ENCODE measurements at places on chromosomes 13 and 19. TPM values are rescaled to one million over a fixed set of nuclear protein-coding genes. Genes with fewer than 3 reads are reported as not detected.
A peak's percentile ranks its signal among the peaks of the same experiment; 100 is the strongest.

The BEST2 gene
- 10.4 TPM for total RNA-seq

DNA sequence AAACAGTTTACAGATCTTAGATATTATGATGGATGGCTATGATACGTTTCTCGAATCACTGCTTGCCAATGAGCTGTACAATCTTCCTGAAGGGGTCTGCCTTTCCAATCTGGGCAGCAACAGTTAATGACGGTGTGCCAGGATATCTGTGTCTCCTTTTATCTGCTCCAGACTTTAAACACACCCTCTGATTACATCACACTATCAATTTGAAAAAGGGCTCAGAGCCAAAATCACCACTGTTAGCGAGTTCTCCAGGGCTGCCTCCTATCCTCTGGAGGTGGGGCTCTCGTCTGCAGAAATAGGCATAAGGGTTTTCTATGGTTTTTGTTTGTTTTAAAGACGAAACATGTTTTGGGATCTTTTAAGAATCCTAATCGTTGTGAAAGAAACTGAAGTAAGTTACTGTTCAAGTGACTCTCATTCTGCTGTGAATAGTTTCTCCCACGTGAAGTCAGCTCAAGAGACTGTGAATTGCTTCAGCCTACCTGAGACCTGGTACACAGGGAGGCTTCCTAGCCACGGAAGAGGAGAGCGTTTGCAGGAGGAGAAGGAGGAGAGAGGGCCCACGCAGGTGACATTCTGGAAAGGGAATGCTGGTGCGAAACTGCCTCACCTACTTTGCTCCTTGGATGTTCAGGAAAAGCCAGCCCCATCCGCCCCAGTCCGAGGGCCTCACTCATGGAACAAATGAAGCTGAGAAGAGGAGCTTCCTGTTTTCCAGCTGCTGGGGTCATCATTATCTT lies 15.2 kb upstream of the GJA3 start:
- DNase-seq, result no peak
- no peaks in the 10 kb centered on the region for H3K4me1 ChIP-seq
- no peak overlapping the region for H3K4me3 ChIP-seq
- H3K27me3 ChIP-seq, result peaks cover 37% of the 10 kb centered on the region

DNA sequence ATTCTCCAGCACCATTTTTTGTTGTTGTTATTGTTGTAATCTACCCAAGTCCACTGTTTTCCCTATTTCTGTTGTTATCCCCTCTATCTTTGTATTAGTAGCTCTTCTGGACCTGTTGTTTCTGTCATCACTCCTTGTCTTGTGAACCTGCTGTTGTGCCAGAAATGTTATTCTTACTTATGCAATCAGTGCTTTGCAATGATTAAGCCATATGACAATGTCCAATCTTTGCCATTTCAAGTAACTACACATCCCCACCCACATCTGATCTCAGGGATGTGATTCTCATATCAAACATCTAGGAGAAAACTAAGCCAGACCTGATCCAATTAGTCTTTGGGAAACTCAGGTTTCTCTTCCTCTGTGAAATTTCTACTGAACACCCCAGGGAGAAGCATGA lies 472.6 kb upstream of the KLHL1 start:
- no peaks in the 10 kb centered on the region for H3K36me3 ChIP-seq
- DNase-seq, result no peak
- no peaks in the 10 kb centered on the region for H3K27me3 ChIP-seq

GRCh38 chr19:17159466-17160393 lies 55.4 kb upstream of the USE1 start:
- H3K27me3 ChIP-seq, result no peaks in the 10 kb centered on the region
- H3K4me3 ChIP-seq, result no peak overlapping the region
- peak; percentile 92 for DNase-seq
- peak overlapping the region; percentile 36 for H3K27ac ChIP-seq

DNA sequence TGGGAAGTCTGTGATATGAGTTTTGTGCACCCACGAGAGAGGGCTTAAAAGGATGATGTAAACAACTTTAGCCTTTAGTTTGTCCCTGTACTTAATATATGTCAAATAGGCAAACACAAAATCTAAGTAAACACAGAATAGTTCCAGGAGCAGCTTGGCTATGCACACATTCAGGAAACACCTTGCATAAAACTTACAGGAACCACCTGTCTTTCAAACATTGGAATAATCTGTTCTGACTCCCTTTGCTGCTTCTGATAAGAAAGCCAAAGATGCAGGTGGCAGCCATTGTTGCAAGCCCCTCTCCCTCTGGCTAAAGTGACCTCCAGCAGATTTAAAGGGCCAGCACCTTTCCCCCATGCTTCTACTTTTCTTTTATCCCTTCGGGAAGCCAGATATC lies 4.7 kb downstream of the EEF1AKMT1 start:
- peak; percentile 11 for DNase-seq
- H3K27me3 ChIP-seq, result no peaks in the 10 kb centered on the region
- H3K36me3 ChIP-seq, result no peaks in the 10 kb centered on the region
- no peaks in the 10 kb centered on the region for H3K4me1 ChIP-seq
- no peak overlapping the region for H3K27ac ChIP-seq
- H3K4me3 ChIP-seq, result no peak overlapping the region

DNA sequence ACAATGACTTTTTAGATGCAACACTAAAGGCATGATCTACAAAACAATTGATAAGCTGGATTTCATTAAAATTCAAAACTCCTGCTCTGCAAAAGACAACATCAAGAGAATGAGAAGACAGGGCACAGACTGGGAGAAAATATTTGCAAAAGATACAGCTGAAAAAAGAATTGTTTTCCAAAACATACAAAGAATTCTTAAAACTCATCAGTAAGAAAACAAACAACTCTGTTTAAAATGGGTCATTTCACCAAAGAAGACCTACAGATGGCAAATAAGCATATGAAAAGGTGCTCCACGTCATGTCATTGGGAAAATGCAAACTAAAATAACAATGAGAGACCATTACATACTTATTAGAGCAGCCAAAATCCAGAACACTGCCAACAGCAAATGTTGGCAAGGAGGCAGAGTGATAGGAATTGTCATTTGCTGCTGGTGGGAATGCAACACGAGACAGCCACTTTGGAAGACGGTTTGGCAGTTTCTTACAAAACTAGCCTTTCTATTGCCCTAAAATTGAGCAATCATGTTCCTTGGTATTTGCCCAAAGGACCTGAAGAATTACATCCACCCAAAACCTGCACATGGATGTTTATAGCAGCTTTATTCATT lies 39.2 kb downstream of the FLT1 start:
- H3K4me1 ChIP-seq, result peaks cover 52% of the 10 kb centered on the region
- DNase-seq, result peak; percentile 71
- H3K27me3 ChIP-seq, result no peaks in the 10 kb centered on the region
